Stimulated activated naive CD8-positive, alpha-beta T cell treated with anti-CD3 and anti-CD28 coated beads, Interleukin-15, Interleukin-2, amounts not matched to agents 100 U/mL and 50 U/mL, for 24 hours (primary cell): ENCODE measurements at places on chromosomes 1 and 21.

DNA sequence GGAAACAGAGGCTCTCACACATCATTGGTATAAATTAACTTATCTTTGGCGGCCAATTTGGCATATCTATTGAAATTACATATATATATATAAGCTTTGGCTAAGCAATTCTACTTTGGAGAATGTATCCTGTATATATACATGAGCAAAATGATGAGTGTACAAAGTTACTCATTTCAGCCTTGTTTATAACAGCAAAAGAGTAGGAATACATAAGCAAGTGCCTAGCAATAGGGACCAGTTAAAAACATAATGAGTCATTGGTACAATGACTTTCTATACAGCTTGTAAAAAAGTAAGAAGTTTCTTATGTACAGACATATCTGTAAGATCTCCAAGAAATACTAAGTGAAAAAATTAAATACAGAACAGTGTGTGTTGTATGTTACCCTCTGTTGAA lies 190.8 kb downstream of the LTN1 start:
- no peak for DNase-seq

GRCh38 chr1:96522927-96523326 lies 198.7 kb upstream of the PTBP2 start:
- no peak for DNase-seq

GRCh38 chr1:239947801-239948200 lies 143.9 kb upstream of the FMN2 start:
- DNase-seq, result no peak

DNA sequence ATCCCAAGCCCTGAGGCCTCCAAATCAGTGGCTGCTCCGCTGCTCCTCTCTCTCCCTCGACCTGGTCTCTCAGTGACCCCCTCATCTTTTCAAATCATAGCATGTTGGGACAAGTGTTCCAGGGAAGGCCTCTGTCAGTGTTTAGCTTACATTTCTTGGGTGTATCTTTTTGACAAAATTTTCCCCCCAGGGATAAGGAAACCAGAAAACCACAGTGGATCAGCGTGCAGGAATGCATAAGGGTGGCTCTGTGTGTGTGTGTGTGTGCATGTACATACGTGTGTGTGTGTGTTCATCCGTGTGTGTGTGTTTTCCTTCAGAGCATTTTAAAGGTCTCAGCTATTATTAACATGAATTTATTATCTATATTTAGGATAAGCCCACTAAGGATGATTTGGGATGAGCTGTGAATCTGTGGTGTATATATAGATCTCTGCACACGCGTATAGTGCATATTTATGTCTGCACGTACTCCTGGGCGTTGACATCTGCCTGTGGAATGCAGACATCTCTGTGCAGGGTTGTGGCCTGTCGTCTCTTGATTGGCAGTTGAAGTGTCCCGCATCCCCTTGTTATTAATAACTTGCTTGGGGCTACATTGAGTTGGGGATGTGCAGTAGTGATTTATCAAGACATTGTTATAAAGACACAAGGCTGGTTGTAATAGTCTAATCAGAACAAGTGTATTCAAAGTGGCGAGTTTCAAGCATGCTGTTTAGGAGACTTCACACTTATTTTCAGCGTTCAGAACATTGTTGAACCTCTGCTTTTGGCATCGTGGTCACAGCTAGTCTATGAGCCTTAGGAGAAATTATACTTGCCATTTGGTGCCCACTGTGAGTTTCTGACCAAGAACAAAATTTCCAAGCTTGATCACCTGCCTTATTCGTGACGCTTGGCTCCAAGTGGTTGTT lies 55.6 kb downstream of the GALNT2 start:
- DNase-seq, result no peak

DNA sequence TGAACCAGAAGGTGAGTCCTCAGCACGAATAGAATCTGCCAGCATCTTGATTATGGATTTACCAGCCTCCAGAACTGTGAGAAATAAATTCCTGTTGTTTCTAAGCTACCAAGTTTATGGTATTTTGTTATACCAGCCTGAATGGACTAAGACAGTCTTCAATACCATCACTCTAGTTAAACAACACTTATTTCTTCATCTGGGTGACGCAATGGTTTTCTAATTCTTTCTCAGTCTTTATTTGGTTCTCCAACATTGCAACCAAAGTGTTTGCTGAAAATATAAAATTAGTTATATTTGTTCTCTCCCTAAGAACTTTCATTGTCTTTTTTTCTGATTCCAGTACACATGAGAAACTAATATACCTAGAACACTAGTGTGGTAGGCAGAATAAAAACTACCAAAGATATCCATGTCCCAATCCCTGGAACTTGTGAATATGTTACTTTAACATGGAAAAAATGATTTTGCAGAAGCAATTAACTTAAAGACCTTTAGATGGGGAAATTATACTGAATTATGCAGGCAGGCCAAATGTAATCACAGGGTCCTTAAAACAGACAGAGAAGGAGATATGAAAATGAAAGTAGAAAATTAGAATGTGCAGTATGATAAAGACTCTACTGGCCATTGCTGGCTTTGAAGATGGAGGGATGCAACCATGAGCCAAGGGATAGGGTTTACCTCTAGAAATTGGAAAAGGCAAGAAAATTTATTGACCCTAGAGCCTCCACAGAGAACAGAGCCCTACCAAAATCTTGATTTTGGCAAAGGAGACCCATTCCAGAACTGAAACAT lies 1115.1 kb downstream of the PLA2G4A start:
- DNase-seq, result no peak

DNA sequence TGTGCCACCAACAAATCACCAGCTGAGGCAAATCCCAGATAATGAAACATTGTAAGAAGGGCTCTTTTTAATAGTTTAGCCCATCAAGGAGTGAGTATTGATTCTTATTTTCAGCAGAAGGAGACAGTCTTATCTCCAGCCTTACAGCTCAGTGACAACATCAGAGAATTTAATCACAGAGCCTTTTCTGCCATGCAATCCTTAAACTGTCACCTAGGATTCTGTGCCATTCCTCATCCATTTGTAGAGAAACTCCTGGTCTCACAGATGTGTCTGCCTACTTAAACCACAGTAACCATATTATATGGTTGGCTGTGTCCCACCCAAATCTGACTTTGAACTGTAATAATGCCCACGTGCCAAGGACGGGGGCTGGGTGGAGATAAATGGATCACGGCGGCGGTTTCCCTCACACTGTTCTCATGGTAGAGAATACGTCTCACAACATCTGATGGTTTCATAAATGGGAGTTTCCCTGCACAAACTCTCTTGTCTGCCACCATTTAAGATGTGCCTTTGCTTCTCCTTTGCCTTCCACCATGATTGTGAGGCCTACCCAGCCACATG lies 217.7 kb downstream of the RERE start:
- DNase-seq, result no peak

GRCh38 chr21:39124681-39125251 lies 58.5 kb downstream of the PSMG1 start:
- no peak for DNase-seq

DNA sequence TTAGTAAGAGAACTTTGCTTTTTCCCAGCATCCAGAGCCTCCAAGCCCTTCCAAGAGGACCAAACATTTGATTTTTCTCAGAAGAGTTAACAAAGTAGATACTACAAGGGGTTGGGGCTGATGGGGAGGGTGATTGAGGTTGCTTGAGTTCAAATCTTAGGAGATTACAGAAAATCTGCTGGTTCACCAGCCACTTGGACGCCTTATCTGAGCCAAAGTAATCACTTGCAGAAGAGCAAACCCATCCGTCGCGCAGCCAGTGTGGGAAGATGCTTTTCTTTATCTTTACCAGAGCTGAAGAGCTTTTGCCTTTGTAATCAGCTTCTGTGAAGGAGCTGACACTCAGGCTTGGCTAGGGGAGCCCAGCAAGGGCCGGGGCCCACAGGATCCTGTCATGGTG lies 91.9 kb upstream of the CTTNBP2NL start:
- DNase-seq, result no peak

GRCh38 chr1:60621368-60621851 lies 461.0 kb upstream of the NFIA start:
- DNase-seq, result no peak

GRCh38 chr21:16117851-16118590 lies 388.2 kb downstream of the USP25 start:
- no peak for DNase-seq
